ENCODE measurements at places on chromosomes 12 and 14.

GRCh38 chr14:31990926-31991572 is 86.1 kb upstream of the ARHGAP5 start:
- DNase-seq, result no peak

DNA sequence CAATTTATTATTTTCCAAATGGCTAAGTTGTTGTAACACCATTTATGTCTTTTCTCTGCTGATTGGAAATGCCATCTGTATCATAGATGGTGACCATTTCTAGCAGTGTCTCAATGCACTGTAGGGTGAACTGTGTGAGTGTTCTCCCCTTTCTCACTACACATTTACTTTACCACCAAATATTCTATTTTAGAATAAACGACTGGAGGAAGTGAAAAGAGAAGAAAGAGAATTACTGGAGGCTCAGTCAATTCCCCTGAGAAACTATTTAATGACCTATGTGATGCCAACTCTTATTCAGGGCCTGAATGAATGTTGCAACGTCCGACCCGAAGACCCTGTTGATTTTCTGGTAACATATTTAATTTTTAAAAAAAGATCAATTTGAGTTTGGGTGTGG is 15.5 kb upstream of the PAPOLA start:
- DNase-seq, result no peak

- DNase-seq, result no peak
Measured at GRCh38 chr12:49055092-49055491, 5.5 kb downstream of the KMT2D start.

GRCh38 chr12:12428047-12428446 is 71.2 kb downstream of the BORCS5 start:
- DNase-seq, result no peak

DNA sequence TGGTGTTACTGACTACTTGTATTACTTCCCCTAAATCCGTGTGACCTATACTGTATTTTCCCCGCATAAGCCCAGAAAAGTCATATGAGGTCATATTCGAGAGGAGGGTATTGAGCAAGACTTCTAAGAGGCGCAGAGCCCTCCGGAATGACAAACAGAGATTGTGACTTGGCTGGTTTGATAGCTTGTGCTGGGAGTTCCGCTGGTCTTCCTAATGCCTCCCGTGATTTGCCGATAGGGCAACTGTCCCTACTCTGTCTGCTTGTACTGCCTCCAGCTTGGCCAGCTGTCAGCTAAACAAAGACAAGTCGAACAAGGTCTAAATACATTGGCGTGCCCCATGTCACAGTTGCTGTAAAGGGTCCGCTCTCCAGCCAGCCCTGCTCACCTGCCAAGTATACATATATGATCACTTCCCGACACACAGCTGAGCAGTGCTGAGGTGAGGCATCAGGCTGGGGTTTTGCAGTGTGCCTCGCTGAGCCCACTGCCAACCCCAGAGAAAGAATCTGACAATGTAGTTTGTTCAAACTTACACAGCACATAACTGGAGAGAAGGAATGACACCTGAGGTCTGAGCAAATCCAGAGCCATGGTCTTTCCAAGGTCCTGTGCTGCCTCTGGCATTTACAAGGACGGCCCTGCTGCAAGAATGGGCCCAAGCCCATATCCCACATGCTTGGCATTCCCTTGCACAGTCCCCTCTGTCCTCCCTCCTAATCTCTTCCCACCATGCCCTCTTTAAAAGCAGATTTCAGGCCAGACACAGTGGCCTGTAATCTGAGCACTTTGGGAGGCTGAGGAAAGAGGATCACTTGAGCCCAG is 23.7 kb downstream of the LGMN start:
- DNase-seq, result no peak

GRCh38 chr12:112941528-112942335 is 3.5 kb downstream of the OAS3 start:
- no peak for DNase-seq

DNA sequence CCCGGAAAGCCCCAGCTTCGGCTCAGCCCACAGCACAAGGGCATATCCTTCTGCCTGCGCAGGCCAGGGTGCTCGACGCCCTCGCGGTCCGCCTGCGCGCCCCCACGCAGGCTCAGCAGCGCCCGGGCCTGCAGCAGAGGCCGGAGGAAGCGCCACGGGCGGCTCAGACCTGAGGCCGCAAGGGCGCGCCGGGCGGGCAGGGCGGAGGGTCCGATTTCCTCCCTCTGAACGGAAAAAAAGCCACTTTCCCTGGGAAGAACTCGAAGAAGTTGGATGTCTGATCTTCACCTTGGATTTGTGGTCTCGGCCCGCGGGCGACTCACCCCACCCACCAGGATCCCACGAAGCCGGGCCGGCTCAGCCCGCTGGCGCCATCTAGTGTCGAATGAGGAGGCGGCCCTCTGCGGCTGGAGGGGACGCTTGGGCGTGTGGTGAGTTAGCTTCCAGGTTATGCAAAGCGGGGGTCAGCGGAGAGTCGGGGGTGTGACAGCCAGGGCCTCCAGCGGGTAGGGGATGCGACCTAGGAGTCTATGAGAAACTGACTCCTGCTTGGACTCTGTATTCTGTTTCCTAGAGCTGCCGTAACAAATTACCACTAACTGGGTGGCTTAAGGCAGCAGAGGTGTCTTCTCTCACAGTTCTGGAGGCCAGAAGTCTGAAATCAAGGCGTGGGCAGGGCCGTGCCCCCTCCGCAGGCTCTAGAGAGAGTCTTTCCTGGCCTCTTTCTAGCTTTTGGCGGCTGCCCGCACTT is 40.0 kb upstream of the SRSF5 start:
- DNase-seq, result peak; percentile 78

DNA sequence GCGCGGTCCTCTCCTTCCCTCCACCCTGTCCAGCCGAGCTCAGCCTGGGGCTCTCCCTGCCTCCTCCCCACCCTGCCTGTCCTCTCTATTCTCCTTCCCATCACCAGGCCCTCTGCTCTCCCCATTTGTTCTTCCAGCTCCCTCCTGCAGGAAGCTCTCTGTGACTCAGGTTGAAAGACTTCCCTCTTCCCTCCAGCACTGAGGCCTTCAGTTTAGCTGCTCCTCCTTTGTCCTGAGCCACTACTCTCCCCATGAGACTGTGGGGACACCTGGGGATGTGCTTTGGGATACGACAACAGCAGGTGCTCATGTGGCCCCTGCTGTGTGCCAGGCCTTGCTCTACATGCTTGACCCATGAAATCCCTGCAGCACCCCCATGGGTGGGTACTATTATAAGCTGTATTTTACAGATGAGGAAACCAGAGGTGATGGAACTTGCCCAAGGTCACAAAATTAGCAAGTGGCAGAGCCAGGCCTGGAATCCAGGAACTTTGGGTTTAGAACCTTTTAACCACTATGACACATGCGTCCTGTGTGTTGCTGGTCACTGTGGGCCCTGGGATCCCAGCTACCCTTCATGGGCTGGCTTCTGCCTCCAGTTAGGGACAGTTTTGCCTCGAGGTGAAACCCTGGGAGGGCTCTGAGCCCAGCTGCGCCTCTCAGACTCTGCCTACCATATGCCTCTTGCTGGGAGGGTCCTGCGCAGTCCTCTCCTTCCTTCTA is 5.5 kb downstream of the KRT80 start:
- DNase-seq, result peak; percentile 88

- no peak for DNase-seq
Measured at GRCh38 chr12:107372229-107372658, 278.9 kb upstream of the CRY1 start.
